ENCODE measurements at places on chromosomes 1 and 21.

DNA sequence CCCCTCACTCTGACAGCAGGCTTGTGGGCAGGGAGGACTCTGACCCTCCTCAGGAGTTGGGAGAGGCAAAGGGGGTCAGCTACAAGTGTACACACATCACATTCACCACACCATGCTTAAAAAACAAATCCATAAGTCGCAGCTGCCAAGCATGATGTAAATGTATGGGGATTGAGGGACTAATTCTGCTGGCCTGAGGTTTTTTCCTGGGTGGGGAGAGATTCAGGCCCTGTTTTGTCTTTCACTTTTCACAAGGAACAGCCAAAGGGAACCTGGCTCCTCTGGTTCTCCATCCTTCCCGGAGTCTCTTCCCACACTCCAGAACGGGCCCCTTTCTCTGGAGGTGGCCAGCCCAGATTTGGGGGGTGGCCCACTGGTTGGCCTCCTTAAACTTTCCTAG lies 1.3 kb upstream of the MTARC2 start:
- no peak for DNase-seq

DNA sequence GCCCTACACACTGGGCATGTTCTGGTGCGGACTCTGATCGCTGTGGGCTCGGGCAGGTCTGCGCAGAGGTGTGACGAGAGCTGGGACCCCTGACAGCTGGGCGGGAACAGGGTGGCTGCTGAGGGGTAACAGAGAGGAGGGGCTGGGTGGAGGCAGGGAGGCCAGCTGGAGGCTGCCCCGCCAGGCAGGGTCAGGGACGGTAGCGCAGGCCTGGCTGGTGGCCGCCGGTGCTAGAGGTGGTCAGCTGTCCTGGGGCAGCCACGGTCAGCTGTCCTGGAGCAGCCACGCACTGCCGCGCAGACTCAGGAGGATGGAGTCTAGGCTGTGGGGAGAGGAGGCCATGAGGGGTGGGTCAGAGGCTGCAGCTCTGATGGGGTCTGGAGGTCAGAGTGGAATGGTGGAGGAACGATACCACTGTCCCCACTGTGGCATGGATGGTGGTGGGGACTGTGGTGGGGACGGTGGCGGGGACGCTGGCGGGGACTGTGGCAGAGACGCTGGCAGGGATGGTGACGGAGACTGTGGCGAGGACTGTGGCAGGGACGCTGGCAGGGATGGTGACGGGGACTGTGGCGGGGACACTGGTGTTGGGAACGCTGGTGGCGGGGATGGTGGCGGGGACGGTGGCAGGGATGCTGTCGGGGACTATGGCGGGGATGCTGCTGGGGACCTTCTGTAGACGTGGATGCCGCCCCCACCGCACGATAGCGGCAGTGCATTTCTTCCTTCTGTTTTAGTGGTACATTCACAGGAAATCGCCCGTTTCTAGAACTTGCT lies 21.3 kb upstream of the LRRC3 start:
- no peak for DNase-seq

DNA sequence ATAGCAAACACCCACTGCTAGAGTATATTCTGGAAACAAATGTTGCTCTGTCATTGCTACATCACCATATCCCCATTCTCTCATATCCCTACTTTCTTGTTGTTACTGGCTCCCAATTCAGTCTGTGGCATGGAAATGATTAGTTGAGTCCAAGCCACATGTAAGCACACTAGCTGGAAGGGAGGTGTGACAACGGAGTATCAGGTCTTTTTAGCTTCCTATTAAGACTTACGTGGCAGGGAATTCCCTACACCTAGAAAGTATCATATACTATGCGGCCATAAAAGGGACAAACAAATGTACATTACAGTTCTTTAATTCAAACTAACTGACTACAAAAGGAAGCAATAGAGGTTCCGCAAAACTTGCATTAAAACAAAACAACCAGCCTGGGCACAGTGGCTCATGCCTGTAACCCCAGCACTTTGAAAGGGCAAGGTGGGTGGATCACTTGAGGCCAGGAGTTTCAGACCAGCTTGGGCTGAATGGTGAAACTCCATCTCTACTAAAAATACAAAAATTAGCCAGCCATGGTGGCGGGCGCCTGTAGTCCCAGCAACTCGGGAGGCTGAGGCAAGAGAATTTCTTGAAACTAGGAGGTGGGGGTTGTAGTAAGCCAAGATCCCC lies 48.6 kb downstream of the INTS7 start:
- no peak for DNase-seq

- peak; percentile 15 for DNase-seq
These were observed 662 bp upstream of the LGALS8 start for GRCh38 chr1:236522937-236523703.

- no peak for DNase-seq
These were observed 58.2 kb upstream of the RCC1 start for GRCh38 chr1:28447679-28448078.

DNA sequence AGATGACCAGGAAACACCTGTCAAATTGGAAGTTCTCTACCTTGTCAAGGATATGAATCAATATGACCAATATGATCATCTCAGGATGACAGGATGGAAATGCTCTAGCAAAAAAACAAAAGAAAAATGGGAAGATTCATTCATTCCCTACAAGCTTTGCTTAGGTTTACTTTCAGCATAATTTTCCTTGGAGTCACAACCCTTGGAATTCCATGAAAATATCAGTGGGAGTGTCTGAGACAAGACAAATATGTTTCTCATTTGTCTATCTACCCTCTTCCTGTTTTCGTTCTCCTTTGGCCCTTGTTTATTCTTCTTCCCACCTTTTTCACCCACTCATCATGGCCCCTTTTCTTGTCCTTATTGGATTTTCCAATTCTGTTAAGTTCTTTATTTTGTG lies 50.6 kb downstream of the COLGALT2 start:
- no peak for DNase-seq

DNA sequence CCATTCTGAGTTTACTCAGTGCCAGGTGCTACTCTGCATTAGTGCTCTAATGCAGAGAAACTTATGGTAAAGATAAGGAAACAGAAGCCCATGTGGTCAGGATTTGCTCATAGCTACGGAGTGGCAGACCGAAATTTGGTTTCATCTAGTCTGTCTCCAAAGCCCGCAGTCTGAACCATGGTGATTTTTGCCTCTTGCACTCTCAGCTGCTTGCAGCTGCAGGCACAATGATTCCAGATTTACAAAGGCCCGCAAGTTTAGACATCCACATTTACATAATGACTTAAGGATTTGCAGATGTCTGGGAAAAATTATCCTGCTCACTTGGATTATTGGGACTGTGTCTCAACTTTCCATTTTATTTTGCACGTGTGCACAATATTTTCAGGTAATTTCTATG lies 161.3 kb upstream of the KCNJ6 start:
- no peak for DNase-seq

- no peak for DNase-seq
These were observed 21.4 kb upstream of the RNF11 start for GRCh38 chr1:51214615-51215131.

GRCh38 chr1:232528472-232529089 lies 101.4 kb downstream of the SIPA1L2 start:
- no peak for DNase-seq

DNA sequence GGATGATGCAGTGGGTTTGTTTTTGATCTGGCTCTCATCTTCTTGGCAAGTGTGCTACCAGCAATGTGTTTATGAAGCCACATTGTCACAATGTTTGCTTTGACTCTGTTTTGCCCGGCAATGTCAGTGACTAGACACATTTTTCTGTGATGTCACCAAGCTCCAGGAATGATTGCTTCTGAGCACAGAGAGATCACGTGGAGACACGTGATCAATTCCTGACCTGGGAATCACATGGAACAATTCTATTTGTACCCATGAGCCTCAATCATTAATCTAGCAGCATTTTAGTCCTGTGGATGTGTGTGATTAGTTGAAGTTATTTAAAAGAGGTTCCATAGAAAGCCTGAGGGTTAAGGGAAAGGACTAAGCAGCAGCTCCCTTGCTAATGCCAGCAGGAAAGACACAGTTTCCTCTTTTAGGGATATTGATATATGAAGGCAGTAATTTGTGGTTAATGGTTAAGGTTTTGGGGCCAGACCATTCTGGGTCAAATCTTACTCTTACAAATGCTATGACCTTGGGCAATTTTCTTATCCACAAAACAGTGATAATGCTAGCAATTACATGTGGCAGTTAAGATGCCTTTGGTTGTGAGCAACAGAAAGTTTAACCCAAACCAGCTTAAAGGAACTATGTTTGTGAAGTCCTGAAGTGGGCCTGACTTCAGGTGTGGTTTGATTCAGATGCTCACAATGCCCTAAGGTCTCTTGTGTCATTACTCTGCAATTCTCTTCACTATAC lies 59.0 kb downstream of the FASLG start:
- no peak for DNase-seq

DNA sequence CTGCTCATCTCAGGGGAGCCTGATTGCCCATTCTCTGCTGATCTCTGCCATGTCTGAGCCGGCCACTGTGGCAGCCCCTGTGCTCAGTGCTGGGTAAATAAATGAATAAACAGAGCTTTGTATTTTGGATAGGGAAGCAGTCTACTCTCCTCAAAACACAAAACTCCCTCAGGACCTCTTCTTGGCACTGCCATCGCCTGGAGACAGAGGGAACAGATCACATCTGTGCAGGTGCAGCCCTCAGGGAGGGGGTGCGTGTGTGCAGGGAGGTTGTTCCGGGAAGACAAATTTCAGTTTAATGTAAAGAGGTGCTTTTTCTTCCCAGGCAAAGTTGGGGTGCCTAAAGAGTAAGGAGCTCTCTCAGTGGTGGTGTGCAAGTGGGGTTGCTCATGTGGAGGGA lies 7.7 kb upstream of the FAM167B start:
- no peak for DNase-seq

DNA sequence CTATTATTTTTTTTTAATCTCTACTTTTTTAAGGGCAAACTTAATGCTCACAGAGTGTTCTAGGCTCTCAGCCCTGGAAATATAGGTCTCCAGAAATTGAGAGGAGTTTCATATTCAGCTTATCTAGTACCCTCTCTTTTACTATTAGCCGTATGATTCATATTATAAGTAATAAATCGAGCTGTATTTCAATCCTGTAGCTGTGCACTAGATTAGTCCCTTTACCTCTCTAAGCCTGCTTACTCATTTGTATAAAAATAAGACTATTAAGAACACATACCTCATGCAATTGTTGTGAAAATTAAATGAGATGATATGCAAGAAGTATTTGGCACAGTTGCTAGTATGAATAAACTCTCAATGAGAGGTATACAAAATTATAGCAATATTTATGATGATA lies 128.2 kb upstream of the HOOK1 start:
- no peak for DNase-seq

- no peak for DNase-seq
These were observed 19.5 kb upstream of the PSMB2 start for GRCh38 chr1:35660581-35661473.

DNA sequence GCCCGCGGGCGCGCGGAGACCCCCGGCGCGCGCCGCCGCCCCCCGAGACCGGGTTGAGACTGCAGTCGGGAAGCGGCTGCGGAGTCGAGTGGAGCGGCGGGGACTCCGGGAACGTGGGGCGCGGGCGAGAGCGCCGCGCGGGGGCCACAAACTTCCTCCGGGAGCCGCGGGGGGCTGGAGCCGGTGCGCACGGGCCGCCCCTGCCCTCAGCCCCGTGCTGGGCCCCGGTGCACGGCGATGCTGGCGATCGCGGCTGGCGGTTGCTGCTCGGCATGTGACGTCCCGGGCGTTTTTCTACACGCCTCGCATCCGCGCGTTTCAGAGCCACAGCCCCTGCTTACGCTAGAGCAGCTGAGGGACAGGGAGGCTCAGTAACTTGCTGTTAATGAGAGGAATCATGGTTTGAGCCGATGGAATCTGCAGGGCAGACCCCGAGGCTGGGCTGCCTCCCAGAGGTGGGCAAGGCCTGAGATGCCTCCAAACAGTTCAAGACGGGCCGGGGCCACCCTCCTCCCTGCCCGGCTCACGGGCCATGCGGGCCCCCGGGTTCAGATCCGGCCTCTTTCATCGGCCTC lies 520 bp downstream of the TMEM201 start:
- DNase-seq, result no peak

DNA sequence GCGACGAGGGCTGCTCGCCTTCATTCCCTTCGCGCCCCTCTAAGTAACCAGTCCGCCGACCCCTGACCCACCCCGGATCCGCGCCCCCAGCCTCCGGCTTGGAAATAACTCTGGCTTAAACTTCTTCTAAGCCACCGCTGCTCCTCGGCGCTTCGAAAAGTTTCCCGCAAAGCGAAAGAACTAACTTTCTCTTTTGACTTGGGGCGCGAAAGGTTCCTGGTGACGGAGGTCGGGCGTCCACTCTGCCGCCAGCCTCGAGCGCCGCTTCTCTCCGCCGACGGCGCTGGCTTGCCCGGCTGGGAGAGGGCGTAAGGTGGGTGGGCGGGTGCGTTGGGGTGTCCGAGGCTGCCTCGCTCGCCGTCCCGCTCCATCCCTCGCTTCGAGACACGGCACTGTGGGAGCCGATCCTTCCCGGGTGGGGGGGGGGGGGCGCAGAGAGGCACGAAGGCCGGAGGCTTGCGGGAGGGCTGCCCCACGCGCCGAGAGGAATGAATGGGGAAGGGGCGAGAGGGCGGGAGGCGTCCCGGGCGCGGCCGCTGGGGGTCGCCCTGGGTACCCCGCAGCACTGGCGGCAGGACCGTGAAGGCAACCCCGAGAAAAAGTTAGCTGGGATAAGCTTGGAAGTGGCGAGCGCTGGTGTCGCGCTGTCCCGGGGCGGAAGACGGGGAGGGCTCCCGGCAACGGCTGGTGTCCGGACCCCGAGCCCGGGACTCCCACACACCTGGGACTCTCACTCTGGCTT lies 569 bp downstream of the ATF3 start:
- DNase-seq, result no peak

DNA sequence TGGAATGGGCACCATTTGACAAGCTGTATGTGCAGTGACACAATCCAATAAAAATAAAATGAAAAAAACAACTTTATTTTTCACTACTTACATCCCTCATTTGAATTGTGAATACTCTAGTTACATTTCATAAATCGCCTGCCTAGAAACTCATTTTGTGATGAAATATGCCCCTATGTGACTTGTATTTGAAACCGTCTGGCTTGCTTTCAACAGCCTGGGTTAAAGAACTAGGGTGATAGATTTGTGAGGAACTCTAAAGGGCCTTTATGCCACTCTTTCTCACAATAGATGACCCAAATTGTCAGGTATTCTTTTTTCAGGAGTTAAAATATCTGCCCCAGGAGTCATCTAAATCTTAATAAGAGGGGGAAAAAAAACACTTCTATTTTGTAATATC lies 137.9 kb downstream of the DAB1 start:
- no peak for DNase-seq

DNA sequence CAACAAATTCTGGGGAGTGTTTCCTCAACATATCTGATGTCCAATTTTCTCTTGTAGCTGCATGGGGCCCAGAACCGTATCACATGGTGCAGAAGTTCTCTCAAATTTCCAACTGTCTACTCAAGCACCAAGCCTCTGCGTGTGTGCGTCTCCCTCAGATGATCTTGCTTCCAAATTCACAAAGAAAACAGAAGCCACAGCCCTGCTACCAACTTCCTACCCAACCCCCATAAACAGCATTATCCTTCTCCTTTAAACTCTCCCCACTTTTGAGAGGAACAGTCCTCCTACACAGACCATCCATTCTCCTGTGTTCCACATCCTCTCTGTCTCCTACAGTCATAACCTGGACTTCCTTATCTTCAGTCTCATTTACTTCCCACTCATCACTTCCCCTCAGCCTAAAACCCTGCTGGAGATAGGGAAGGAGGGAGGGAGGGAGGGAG lies 354.1 kb downstream of the SMYD3 start:
- DNase-seq, result no peak
